DMS79 (cell line): ENCODE measurements at places on chromosomes 2 and 18.

- DNase-seq = no peak
Measured at GRCh38 chr2:195520671-195521155, 136.3 kb upstream of the SLC39A10 start.

DNA sequence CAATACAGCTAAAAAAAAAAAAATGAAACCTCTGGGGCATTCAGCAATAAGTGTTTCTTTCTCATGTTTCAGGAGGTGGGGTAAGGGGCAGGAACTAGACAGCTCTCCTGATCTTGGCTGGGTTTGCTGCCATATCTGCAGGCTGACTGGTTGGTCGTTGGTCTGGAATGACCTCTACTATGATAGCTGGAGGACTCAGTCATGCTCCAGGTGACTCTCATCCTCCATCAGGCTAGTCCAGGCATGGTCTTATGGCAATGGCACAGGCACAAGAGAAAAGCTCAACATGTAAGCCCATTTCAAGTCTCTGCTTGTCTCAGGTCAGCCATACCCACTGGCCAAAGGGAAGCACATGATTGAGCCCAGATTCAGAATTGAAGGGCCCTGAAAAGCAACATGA is 9.5 kb upstream of the SLC1A4 start:
- DNase-seq = peak; percentile 65

DNA sequence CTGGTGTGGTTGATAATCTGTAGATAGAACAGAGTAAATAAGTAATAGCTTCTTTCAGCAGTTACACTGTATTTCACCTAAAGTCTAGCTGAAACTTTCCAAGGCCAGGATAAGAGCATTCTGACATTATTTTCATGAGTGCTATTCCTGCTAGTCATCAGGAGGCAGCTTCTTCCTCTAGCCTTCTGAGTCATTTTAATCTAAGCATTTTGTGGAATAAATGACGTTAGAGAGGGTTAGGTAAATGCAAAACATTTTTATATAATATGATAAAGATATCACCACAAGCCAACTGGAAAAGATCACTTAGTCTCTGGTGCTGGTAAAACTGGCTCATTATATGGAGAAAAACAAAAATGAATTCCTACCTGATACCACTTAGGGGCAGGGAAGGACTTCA is 138.5 kb downstream of the MEP1B start:
- no peak for DNase-seq

DNA sequence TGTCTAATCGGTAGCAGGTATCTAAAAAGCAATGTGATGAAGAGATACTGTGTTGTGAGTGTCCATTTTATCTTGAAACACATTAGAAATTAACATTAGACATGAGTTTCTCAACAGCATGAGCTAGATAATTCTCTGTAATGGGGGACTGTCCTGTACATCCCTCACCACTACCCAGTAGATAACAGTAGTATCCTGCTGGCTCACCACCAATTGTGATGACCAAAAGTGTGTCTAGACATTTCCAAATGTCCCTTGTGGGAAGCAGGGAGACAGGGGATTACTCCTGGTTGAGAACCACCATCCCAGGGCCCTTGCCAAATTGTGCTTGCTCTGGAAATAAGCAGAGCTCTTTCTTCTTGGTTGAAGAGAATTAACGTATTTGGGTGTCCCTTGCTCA is 239.3 kb downstream of the IRS1 start:
- no peak for DNase-seq

GRCh38 chr2:6654279-6654678 is 211.4 kb downstream of the CMPK2 start:
- no peak for DNase-seq

GRCh38 chr18:66769375-66769774 is 165.5 kb upstream of the CDH19 start:
- DNase-seq = no peak

DNA sequence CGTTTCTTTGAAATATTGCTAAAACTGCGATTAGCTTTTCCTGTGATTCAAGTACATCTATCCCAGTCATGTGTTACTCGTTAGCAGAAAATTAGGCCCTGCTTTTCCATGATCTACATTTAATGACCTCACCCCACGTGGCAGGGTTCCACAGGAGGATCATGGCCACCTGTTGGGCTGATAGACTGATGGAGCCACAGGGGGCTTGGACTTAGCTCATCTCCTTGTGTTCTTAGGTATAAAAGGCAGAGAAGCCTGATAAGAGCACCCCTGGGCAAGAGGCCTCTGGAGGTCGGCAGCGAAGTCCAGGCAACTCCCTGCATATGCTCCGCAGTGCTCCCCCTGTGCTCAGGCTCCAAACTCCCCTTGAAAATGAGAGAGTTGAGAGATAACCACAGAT is 12.9 kb downstream of the FZD7 start:
- DNase-seq = no peak

GRCh38 chr2:181308766-181309515 is 148.2 kb upstream of the ITGA4 start:
- no peak for DNase-seq

DNA sequence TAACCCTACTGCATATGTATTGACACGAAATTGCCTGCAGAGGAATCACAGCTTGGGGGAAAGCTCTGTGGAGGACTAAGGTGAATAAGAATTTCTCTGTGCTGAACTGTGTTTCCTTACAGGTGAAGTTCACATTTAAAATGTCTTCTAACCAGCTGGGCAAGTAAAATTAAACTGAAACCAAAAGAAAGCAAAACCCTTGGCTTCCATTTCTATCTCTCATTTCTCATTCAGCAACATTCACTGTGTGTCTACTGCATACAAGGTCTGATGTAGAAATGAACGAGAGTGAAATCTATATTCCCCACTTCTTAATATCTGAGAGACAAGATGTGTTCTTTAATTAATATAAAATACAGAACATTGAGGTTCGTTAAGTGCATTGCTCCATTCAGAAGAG is 397.3 kb downstream of the SOX11 start:
- DNase-seq = no peak

DNA sequence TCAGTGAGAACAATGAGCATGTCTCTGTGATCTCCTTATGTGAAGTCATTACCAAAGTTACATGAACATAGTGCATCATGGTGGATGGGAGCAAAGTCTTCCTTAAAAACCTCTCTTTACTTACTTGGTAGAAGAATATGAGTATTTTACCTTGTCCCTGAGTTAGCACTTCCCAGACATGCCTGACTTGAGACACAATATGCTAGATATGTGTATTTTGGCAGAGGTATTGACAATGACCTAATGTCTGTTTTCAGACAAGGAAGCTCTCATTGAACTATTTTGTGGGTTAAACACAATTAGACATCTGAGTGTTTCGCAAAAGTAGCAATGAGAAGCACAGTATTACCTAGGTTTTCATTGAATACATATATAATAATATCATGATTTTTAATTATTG is 99.1 kb upstream of the MC4R start:
- no peak for DNase-seq

GRCh38 chr2:2564300-2565078 is 233.4 kb upstream of the MYT1L start:
- DNase-seq = no peak

DNA sequence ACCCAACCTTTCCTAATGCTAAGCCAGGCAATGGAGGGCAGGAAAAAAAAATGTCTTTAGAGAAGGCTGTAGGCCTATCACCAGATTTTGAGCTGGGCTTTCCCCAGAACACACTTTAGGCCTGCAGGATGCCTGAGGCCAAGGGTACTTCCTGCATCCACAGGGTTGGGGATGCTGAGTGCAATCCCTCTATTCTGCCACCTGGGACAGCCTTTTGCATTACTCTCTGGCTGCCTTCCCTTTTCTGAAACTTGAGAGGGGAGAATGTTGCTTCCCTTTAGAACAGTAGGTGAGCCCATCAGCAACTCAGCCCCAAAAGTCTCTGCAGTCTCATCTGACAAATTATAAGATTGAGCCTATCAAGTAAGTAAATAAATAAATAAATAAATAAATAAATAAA is 195.2 kb downstream of the SLC8A1 start:
- DNase-seq = no peak

DNA sequence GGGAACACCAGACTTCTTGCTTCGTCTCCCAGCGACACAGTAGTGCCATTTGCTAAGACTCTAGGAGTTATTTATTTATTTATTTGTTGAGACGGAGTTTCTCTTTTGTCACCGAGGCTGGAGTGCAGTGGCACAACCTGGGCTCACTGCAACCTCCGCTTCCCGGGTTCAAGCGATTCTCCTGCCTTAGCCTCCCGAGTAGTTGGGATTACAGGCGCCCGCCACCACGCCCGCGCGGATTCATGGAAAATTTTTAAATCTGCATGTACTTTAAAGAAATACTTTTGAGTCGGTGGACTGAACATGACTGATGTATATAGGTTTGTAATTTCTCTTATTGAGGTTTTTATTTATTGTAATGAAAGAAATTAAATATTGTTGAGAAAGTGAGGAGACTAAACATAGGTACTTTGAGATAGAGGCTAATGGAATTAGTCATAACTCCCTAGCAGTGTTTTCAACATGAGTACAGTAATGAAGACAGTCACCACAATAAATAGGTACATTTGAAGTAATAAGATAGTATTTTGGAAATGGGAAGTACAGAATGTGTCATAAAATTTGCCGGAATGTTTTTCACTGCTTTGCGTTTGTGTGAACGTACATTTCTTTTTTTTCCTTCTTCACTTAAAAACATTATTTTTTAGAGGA is 983 bp downstream of the MTX2 start:
- DNase-seq = no peak

GRCh38 chr2:152063325-152063924 is 35.4 kb downstream of the CACNB4 start:
- no peak for DNase-seq

GRCh38 chr18:68041327-68041726 is 524.8 kb upstream of the DSEL start:
- DNase-seq = no peak

- DNase-seq = no peak
Measured at GRCh38 chr2:6314218-6314960, 551.3 kb downstream of the CMPK2 start.

DNA sequence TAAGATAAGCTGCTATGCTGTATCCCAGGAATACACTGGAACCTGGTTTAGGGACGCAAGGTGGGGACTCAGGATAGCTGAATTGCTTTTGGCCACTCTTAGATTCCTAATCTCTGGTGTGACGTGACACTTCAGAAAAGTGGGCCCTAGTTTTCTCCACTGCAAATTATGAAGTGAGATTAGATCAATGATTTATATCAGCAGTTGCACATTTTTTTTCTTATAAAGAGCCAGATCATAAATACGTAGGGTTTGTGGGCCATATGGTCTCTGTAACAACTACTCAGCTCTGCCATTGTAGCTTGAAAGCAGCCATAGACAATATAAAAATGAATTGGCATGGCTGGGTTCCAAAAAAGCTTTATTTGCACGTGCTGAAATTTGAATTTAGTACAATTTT is 85.4 kb upstream of the CPO start:
- no peak for DNase-seq

DNA sequence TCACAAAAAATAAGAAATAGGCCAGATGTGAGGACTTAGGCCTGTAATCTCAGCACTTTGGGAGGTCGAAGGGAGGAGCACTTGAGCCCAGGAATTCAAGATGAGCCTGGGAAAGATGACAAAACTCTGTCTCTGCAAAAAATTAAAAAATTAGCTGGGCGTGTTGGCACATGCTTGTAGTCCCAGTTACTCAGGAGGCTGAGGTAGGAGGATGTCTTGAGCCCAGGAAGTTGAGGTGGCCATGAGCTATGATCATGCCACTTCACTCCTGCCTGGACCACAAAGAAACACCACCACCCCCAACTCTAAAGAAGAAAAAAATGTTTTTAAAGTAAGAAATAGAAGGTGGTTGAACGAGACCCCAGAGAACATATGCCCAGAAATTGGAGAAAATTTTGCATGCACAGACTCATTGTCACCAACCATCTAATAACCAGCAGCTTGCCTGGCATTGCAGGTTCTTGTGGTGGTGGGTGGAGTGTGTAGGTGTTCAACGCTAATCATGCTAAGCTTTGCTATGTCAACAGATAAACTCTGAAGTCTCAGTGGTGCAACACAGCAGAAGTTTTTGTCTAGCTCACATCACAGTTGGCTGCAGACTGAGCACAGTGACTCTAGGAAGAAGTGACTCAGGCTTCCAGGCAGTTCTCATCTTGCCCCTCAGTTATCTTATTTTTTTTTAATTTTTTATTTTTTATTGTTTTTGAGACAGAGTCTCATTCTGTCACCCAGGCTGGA is 18.6 kb downstream of the ARL4C start:
- no peak for DNase-seq

- DNase-seq = no peak
Measured at GRCh38 chr2:215681799-215682596, 246.1 kb upstream of the FN1 start.

DNA sequence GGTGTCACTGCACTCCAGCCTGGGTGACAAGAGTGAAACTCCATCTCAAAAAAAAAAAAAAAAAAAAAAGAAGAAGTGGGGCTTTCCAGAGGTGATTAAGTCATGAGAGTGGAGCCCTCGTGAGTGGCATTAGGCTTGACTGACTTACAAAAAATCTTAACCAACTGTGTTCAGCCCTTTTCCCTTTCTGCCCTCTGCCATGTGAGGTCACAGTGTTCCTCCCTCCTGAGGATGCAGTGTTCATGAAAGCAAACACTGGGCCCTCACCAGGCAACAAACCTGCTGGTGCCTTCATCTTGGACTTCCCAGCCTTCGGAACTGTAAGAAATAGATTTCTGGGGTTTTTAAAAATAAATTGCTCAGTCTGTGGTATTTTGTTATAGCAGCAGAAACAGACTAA is 37.0 kb upstream of the METTL21A start:
- no peak for DNase-seq

GRCh38 chr2:6748406-6749067 is 117.2 kb downstream of the CMPK2 start:
- DNase-seq = no peak

- DNase-seq = no peak
Measured at GRCh38 chr18:48955830-48956261, 5.1 kb upstream of the SMAD7 start.

- no peak for DNase-seq
Measured at GRCh38 chr2:27572998-27573429, 9.8 kb upstream of the ZNF512 start.

DNA sequence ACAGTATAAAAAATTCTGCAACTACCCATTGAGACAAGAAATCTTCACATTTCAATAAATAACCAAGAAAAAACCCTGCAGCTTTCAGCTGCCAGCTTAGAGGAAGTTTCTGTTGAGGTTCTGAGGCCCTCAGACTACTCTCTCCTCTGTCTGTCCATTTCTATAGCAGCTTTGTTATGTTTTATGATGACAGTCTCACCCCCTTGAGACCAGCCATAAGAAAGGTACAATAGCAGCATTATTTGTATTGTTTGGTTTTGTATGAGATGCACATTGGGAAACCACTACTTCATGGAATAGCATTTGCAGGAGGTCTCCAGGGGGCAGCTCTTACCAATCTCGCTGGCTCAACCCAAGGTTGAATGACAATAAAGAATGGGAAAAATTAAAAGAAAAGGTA is 334.6 kb upstream of the VRK2 start:
- DNase-seq = no peak

GRCh38 chr18:23066060-23066459 is 69.2 kb upstream of the CABLES1 start:
- DNase-seq = no peak

GRCh38 chr2:67572721-67573435 is 175.7 kb downstream of the ETAA1 start:
- no peak for DNase-seq

DNA sequence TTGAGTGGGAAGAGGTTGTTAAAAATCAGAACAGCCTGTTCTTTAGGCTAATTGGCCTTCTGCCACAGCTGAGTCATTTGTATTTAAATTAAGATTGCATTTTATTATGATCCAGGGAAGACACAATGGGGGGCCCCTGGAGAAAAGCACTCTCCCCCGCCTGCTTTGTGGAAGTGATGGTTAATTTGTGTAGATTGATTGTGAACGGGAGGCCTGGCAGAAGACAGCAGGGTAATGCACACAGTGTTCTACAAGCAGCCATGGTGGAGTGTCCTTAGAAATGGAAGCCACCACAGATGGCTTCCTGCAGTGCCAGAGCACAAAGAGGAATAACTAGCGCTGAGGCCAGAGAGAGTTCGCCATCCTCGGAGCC is 19.6 kb downstream of the RAMP1 start:
- no peak for DNase-seq
